ENCODE measurements at places on chromosomes 6 and 20.

DNA sequence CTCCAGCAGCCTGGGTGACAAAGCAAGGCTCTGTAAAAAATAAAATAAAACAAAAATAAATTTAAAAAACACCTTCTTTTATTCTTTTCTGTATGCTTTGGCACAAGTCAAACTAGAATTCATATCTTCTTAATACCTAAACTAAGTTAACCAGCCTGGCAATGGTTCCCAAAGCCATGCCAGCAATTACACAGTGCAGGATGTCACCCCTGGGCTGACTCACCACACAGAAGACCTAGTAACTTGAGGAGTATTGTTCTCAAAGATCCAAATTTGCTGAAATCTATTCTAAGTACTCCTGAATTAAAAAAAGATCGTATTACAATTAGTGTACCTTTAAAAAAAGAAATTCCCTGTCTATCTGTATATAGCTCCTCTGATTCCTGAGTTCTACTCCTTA, 162.7 kb upstream of the SGK1 start:
- no peak for DNase-seq

DNA sequence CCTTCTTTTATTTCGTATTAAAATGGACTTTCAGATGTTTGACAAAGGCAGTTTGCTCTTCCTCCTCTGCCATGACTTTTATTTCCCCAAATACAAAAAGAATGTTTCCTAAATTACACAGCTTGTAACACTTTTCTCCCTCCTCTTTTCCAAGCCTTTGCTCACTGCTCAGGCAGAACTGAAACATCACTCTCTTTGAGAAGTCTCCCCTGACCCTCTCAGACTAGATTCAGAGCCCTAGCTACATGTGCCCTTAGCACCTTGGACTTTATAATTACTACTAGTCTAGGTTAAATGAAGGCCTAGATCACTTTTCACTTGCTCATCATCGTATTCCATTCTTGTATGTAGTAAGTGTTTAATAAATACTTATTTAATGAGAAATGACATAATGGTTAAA, 8.5 kb upstream of the KIF6 start:
- DNase-seq = no peak

GRCh38 chr20:13355411-13355810, 134.3 kb downstream of the ISM1 start:
- no peak for DNase-seq

DNA sequence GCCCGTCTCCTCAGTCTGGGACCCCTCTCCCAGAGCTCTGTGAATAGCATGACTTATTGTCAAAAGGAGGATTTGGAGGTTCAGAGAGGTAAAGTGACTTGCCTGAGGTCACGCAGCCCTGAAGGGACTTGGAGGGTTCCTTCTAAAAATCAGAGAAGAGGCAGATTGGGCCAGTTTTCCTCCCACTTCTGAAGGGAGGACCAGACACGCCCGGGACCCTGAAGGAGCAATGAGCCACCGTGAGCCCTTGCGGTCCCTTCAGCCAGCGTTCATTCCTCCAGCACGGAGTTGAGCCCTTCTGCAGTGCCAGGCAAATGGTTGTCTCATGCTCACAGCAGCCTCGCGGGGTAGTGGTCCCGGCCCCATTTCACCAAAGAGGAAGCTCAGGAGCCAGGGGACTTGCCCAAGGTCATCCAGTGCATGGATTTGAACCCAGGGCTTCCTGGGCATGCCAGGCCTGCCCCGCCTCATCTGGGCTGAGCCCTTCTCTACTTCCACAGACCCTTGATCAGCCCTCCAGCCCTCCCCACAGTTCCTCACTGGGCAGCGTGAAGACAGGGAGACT, 7.4 kb downstream of the SRC start:
- DNase-seq = no peak

- DNase-seq = peak; percentile 72
Observed at GRCh38 chr6:83815631-83816272, 37.4 kb upstream of the RIPPLY2 start.

- DNase-seq = no peak
Observed at GRCh38 chr20:21154692-21155091, 28.8 kb downstream of the KIZ start.

- no peak for DNase-seq
Observed at GRCh38 chr6:82910820-82911219, 154.8 kb downstream of the UBE3D start.

DNA sequence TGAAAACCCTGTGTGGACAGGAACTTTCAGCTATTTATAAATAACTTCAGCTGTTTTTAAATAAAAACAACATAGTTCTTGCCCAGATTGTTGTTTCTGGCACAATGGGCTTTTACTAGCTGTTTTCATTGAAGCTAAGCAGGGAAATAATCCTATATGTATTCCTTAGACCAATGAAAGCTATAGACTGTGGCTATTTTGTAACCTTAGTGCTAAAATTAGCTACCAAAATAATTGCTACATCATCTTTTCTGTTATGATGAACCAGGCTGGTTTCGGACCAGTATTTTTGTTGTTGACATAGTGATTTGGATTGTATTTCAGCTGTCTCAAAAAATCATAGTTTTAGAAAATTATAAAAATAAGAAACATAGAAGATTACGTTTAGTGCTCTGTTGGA, 13.7 kb downstream of the PHF3 start:
- DNase-seq = no peak

- no peak for DNase-seq
Observed at GRCh38 chr6:139133262-139134063, 1.4 kb upstream of the HECA start.

GRCh38 chr6:9398071-9398766, 962.9 kb upstream of the SLC35B3 start:
- no peak for DNase-seq

- DNase-seq = no peak
Observed at GRCh38 chr6:43275801-43276576, 22.1 kb upstream of the SLC22A7 start.

- no peak for DNase-seq
Observed at GRCh38 chr20:45016089-45016671, 49.9 kb downstream of the STK4 start.

GRCh38 chr6:149208134-149208601, 109.3 kb upstream of the TAB2 start:
- no peak for DNase-seq

GRCh38 chr6:147194652-147195411, 9.4 kb upstream of the STXBP5 start:
- DNase-seq = no peak

- DNase-seq = no peak
Observed at GRCh38 chr6:128899341-128900050, 16.6 kb downstream of the LAMA2 start.

DNA sequence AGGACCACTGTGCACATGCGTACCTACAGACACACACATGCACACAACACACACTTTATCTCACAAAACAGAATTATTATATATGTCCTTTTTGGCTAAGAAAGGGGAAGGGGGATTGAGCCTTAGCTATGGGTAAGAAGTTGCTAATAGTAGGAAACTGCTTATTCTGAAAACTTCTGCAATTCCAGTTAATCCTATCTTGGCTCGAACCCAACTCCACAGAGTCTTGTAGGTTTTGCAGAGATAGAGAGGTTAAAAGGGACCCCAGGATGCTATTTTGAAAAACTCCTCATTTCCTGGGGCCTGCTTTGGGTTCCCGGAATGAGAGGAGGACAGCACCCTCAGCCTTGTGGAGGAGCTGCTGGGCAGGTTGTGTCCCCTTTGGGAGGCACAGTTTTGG, 233.8 kb downstream of the CLIC5 start:
- DNase-seq = no peak

DNA sequence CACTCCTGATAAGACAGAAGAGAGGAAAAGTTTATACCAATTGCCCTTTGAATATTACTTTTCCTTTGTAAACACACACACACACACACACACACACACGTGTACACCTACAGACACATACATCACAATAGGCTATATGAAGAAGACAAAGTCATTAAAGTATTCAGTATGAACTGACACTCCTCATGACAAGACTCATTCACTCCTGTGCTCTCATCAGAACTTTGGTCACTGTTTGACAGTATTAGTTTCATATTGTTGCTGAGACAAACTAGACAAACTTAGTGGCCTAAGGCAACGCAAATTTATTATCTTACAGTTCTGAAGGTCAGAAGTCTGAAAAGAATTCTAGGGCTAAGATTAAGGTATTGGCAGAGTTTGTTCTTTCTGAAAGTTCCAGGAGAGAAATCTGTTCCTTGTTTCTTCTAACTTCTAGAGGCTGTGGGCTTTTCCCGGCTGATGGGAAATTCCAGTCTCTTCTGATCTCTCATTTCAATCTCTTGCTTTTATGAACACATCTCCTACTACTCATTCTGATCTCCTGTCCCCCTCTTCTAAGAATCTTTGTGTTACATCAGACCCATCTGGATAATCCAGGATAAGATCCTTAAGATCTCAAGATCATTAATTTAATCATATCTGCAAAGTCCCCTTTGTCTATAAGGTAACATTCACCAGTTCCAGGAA, 171.3 kb downstream of the HACE1 start:
- no peak for DNase-seq

DNA sequence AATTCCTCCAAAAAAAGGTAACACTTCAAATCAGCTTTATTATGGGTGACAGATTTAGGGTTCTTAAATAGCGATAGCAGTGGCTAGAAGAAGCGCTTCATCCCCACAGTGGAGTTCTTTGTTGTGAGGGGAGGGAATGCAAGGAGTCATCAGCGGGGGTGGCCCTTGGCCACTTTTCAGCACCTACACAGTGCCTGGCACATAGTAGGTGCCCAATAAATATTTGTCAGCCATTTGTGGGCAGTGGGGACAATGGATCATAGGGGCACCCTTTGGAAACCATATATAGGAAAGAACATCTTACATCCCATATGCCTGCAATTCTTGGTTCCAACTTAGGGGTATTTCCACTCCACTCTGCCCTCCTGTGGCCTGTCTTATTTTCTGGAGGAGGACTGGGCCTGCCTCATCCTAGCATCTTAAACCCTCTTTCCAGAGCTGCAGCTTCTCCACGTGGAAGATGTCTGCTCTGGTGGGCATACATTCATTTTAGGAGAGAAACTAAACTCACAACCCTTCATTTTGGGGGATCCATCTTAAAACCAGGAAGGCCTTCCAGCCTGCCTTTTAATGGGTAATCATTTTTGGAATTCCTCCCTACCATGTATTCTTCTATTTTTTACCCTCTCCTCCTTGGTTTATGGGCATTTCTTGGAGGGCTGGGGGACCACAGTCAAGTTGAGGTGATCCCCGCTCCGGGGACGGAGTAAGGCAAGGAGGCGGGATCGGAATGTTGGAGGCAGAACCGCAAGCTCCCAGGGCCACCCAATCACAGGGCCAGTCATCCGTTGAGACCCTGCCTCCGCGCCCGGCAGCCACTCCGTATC, 2.6 kb upstream of the GPSM3 start:
- DNase-seq = no peak

- DNase-seq = no peak
Observed at GRCh38 chr20:25281541-25281991, 33.7 kb downstream of the PYGB start.

- DNase-seq = no peak
Observed at GRCh38 chr20:57389695-57390603, 1.2 kb upstream of the RBM38 start.

- no peak for DNase-seq
Observed at GRCh38 chr20:19000078-19000477, 186.5 kb downstream of the SCP2D1 start.

GRCh38 chr6:15447546-15448267, 201.8 kb downstream of the JARID2 start:
- no peak for DNase-seq

- DNase-seq = no peak
Observed at GRCh38 chr20:62193079-62194025, 10.5 kb downstream of the MTG2 start.

DNA sequence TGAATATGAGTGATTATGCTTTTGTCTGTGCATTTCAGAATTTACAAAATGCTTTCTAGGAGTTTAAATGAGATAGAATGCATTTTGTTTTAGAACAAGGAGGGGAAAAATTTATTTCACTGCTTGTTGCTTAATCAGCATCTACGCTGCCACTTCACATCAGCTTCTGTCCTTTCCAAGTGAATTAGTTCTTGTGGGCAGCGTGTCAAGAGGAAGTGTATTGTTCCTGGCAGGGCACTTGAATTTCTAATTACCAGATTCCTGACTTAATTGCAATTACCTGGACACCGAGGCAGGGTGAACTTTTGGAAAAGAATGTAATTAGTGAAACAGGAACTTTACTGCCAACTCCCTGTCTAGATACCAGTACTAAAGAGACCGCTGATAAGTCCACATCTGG, 263.5 kb downstream of the TMEM242 start:
- DNase-seq = no peak

- no peak for DNase-seq
Observed at GRCh38 chr6:72260489-72260888, 361.4 kb upstream of the KCNQ5 start.

DNA sequence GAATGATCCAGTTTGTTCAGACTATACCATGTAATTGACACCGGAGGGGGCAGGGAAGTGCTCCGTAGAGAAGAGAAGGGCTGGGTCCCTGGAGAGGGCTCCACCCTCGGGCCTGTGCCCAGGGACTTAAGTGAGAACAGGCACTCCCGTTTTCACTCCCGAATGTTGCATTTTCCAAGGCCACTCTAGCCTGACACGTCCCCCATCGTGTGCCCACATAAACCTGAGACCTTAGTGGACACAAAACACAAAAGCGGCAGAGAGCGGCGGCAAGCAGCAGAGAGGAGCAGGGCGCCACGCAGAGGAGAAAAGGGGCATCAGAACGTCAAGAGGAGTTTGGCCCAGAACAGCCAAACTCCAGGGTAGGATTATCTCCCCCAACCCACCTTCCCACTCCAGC, 1405.1 kb downstream of the GRIK2 start:
- no peak for DNase-seq

DNA sequence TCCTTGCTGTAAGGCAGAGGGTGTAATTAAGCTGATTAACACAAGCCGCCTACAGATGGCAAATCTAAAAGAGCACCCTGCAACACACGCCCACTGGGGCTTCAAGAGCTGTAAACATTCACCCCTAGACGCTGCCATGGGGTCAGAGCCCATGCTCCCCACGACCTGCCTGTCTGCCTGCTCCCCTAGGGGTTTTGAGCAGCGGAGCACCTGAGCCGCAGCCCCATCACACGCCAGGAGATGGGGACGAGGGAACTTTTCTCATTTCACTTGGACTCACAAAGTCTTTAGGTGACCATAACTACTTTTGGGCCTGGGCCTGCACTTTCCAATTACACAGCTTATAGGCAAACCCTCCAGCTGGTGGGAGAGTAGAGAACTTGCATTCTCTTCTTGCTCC, 99.0 kb upstream of the SOX4 start:
- DNase-seq = no peak

- no peak for DNase-seq
Observed at GRCh38 chr6:159879856-159880255, 10.9 kb upstream of the MAS1 start.

DNA sequence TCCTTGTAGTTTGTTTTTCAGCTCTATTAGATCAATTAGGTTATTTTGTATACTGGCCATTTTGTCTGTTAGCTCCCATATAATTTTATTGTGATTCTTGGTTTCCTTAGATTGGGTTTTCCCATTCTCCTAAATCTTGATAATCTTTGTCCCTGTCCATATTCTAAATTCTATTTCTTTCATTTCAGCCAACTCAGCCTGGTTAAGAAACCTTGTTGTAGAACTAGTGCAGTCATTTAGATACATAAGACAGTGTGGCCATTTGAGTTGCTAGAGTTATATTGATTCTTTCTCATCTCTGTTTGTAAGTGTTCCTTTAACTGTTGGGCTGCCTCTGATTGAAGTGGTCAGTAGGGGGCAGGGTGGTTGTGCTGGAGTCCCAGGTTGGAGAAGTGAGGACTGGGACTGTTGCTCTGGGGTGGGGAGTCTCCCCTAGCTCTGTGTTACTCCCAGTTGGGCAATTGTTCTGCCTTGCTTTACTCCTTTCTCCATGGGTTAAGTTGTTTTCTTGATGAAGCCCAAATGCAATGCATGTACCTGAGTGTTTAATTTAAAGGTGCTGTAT, 98.8 kb upstream of the NRN1 start:
- no peak for DNase-seq

GRCh38 chr20:40156600-40157317, 532.3 kb downstream of the MAFB start:
- DNase-seq = no peak

Data from glomerular endothelial cell (primary cell).